ENCODE measurements at places on chromosomes 7 and 10.

DNA sequence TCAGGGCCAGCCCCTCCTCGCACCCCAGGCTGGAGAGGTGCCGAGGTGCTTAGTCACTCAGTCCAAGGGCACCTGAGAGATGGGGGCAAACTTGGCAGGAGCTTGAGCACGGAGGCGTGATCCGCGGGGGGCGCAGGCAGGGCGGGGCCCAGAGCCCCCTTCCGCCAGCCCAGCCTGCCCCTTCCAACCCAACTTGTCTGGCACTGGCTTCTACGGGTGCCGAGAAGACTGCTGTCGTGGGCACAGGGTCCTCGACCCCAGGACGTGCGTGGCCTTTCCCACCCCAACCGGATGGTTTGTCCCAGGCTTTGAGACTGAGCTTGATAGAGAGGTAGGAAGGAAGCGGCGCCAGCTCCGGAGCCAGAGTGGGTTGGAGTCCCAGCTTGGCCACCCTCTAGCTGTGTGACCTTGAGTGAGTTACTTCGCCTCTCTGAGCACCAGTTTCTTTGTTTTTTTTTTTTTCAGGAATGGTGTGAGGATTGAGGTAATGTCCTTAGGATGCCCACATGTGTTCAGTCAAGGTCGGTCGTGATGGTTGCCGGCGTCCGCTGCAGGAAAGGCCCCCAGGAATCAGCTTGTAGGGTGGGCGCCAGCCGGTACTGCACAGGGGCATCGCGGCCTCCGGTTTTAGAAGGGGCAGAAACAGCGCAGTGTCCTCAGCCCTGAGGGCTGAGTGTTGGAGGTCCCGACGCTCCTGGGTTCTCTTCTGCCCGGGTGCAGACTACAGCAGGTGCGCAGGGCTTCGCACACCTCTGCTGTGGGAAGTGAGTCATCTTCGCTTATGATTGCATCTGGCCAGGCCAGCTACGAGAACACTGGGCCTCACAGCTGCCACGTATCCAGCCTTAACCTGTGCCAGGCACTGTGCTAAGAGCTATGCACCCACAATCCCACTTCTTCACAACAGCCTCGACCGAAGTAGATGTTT is 28.6 kb upstream of the VAX1 start:
- no peak overlapping the region for H3K4me3 ChIP-seq
- H3K36me3 ChIP-seq: peaks cover 5% of the 10 kb centered on the region
- no peak for DNase-seq
- peak overlapping the region; percentile 34 for H3K27ac ChIP-seq

DNA sequence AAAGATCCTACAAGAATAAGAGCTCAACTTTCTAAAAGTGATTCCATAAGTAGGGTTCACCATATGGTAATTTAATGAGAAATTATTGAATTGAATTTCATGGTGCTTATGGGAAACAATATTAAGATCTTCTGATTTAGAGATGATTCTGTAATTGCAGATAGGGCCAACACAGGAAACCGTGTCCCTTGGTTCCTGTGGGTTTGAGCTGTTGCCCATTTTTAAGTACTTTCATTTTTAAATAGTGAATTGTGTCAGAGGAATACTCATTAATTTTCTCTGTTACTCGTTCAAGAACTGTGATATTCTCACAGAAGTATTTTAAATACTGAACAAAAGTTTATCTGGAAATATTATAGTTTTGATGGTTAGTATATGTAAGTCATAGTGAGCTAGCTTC is 129.2 kb downstream of the SRI start:
- H3K27me3 ChIP-seq: no peaks in the 10 kb centered on the region
- no peak overlapping the region for H3K4me3 ChIP-seq
- H3K4me1 ChIP-seq: no peaks in the 10 kb centered on the region
- H3K27ac ChIP-seq: no peak overlapping the region
- H3K36me3 ChIP-seq: no peaks in the 10 kb centered on the region

DNA sequence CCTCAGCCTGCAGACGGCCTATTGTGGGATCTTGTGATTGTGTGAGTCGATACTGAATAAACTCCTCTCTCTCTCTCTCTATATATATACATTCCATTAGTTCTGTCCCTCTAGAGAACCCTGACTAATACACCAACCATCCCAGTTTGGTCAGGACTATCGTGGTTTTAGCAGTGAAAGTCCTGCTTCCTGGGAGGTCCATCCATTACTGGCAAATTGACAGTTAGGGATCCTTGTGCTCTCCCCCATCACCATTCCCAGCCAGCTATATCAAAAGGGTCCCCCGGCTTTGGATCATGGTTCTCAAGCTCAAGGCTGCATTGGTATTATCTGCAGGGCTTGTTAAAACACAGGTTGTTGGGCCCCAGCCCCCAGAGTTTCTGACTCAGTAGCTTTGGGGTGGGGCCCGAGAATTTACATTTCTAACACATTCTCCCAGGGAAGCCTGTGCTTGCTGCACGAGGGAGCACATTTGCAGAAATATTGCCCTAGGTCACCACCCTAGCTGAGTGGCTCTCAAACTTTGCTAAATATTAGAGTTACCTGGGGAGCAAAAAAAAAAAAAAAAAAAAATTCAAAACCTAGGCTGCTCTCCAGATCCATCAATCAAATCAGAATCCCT is 899.1 kb upstream of the AUTS2 start:
- no peak overlapping the region for H3K4me3 ChIP-seq
- H3K4me1 ChIP-seq: no peaks in the 10 kb centered on the region
- no peak for DNase-seq

- H3K36me3 ChIP-seq: peaks cover 15% of the 10 kb centered on the region
- H3K4me3 ChIP-seq: no peak overlapping the region
- DNase-seq: no peak
Observed at GRCh38 chr7:2384354-2385243, 18.8 kb upstream of the CHST12 start.

GRCh38 chr7:28879105-28879504 is 79.0 kb downstream of the TRIL start:
- no peak overlapping the region for H3K4me3 ChIP-seq
- peaks cover 2% of the 10 kb centered on the region for H3K27me3 ChIP-seq
- no peaks in the 10 kb centered on the region for H3K36me3 ChIP-seq
- H3K4me1 ChIP-seq: no peaks in the 10 kb centered on the region

DNA sequence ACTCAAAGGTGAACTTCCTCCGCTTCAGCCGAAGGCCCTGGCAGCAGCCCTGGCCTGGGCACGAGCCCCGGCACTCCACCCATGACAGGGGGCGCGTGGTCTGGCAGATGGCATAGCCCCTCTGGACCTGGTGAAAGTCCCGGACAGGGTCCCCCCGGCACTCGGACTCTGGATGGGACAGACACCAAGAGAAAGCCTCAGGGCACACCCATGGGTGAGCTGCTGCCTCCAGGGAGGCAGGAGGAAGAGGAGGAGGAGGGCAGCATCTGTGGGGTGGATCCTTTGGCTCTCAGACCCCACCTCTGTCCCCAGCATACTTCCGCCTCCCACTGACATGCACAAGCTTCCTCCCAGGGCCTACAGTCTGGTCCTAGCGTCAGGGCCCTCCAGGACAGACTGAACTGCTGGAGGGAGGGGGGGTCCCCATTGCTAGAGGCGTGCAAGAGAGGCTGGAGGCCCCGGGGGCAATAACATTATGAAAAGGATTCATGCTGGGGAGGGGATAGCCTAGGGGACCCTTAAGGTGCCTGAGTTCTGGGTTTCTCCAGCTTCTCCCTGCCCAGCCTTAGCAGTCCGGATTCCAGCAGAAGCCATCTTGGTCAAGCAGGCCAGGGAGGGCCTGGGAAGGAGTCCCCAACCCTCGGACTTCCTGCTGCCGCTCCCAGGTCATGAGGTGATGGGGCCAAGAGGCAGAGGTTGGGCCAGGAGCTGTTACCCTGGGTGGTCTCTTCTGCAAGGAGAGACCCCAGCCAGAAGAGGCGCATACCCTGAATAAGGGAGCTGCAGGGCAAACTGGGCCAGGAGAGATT is 169.3 kb downstream of the LCOR start:
- no peak overlapping the region for H3K27ac ChIP-seq
- H3K36me3 ChIP-seq: peaks cover 2% of the 10 kb centered on the region
- no peak for DNase-seq
- no peaks in the 10 kb centered on the region for H3K4me1 ChIP-seq
- no peaks in the 10 kb centered on the region for H3K27me3 ChIP-seq
- H3K4me3 ChIP-seq: no peak overlapping the region

- H3K27ac ChIP-seq: no peak overlapping the region
- H3K4me3 ChIP-seq: no peak overlapping the region
- DNase-seq: no peak
- no peaks in the 10 kb centered on the region for H3K36me3 ChIP-seq
Observed at GRCh38 chr10:21055339-21056135, 158.4 kb upstream of the NEBL start.

DNA sequence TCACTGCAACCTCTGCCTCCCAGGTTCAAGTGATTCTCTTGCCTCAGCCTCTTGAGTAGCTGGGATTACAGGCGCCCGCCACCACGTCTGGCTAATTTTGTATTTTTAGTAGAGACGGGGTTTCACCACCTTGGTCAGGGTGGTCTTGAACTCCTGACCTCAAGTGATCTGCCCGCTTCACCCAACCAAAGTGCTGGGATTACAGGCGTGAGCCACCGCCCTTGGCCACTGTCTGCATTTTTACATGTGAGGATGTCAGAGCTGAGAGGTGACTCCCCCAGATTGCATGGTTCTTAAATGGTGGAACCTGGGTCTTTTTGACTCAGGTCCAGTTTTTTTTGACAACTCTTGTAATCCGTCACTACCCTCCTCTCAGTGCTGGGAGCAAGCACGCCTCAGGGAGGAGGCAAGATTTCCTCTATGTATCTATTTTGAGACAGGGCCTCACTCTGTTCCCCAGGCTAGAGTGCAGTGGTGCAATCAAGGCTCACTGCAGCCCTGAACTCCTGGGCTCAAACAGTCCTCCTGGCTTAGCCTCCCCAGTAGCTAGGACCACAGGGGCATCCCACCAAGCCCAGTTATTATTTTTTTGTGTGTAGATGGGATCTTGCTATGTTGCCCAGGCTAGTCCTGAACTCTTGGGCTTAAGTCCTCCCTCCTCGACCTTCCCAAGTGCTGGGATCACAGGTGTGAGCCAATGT is 1.2 kb upstream of the SRRT start:
- peak overlapping the region; percentile 98 for H3K4me3 ChIP-seq
- H3K36me3 ChIP-seq: peaks cover 59% of the 10 kb centered on the region
- DNase-seq: no peak
- H3K4me1 ChIP-seq: peaks cover 34% of the 10 kb centered on the region
- peak overlapping the region; percentile 97 for H3K27ac ChIP-seq

- no peaks in the 10 kb centered on the region for H3K36me3 ChIP-seq
- no peak overlapping the region for H3K4me3 ChIP-seq
- no peaks in the 10 kb centered on the region for H3K4me1 ChIP-seq
Observed at GRCh38 chr7:34487391-34488115, 170.5 kb upstream of the NPSR1 start.

DNA sequence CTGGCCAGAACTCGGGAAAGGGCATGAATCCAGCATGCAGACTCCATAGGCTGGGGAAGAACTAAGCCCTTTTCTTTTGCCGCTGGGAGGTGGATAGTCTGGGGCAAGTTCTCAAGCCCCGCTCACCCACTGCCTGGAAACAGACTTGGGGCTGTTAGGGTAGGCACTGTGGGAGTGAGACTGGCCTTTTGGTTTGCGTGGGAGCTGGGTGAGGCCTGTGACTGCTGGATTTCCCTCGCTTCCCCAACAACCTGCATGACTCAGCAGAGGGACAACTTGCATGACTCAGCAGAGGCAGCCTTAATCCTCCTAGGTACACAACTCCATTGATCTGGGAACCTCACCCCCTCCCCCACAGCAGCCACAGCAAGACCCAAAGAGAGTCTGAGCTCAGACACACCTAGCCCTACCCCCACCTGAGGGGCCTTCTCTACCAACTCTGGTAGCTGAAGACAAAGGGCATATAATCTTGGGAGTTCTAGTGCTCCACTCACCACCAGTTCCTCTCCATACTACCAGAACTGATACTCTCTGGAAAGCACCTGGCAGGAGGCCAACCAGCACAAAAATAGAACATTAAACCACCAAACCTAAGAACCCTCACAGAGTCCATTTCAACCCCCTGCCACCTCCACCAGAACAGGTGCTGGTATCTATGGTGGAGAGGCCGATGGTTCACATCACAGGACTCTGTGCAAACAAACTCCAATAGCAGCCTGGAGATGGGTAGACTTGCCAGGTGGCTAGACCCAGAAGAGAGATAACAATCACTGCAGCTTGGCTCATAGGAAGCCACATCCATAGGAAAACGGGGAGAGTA is 81.4 kb upstream of the LAMB4 start:
- no peak for DNase-seq
- H3K4me1 ChIP-seq: peaks cover 5% of the 10 kb centered on the region
- H3K27me3 ChIP-seq: no peaks in the 10 kb centered on the region
- H3K27ac ChIP-seq: no peak overlapping the region
- H3K36me3 ChIP-seq: no peaks in the 10 kb centered on the region

GRCh38 chr7:137932881-137933269 is 69.0 kb downstream of the CREB3L2 start:
- no peaks in the 10 kb centered on the region for H3K27me3 ChIP-seq
- peaks cover 40% of the 10 kb centered on the region for H3K4me1 ChIP-seq
- no peak overlapping the region for H3K27ac ChIP-seq
- DNase-seq: no peak
- H3K36me3 ChIP-seq: peaks cover 14% of the 10 kb centered on the region

DNA sequence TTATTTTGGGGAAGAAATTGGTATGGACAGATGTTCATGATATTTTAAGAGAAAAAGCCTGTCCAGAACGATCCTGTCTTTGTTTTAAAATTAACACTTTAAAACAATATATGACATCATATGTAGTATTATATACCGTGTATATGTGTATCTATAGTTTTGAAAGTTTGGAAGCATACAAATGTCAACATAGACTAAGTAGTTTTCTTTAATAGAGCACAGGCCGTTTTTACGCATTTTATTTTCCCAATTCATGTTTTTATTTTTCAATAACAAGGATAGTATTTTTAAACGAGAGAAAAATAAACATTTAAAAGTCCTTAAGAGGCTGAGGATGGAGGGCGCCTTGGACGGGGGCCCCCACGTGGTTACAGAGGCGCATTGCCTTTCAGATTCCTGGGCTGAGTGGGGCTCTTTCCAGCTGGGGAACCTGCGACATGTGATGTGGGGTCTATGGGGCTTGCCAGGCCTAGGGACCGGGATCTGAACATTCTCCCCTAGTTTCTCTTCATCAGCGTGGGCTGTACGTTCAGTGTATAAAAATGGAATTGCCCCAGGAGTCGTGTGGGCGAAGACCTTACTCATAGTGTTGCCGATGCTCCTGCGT is 127.8 kb upstream of the ZNF746 start:
- H3K27ac ChIP-seq: no peak overlapping the region
- peak; percentile 33 for DNase-seq
- H3K4me3 ChIP-seq: peak overlapping the region; percentile 89
- H3K27me3 ChIP-seq: peaks cover 6% of the 10 kb centered on the region
- H3K4me1 ChIP-seq: peaks cover 32% of the 10 kb centered on the region

- H3K36me3 ChIP-seq: no peaks in the 10 kb centered on the region
- DNase-seq: no peak
- H3K27me3 ChIP-seq: no peaks in the 10 kb centered on the region
- H3K4me3 ChIP-seq: no peak overlapping the region
- no peak overlapping the region for H3K27ac ChIP-seq
- no peaks in the 10 kb centered on the region for H3K4me1 ChIP-seq
Observed at GRCh38 chr10:131187274-131187673, 124.2 kb downstream of the TCERG1L start.

- H3K36me3 ChIP-seq: no peaks in the 10 kb centered on the region
- peak within 1 kb of the TSS; percentile 77 for H3K27ac ChIP-seq
- peak within 1 kb of the TSS; percentile 88 for H3K4me3 ChIP-seq
- DNase-seq: peak; percentile 27
- H3K27me3 ChIP-seq: peaks cover 67% of the 10 kb centered on the region
Observed at GRCh38 chr7:20330239-20330927, at the start of gene ITGB8. TSS of gene ITGB8 (plus strand) at chr7:20330900. CDS start at chr7:20331807, 907 bp downstream.

- no peak overlapping the region for H3K27ac ChIP-seq
- H3K4me3 ChIP-seq: no peak overlapping the region
- peaks cover 3% of the 10 kb centered on the region for H3K27me3 ChIP-seq
- no peak for DNase-seq
- H3K4me1 ChIP-seq: no peaks in the 10 kb centered on the region
Observed at GRCh38 chr10:22825841-22826240, 102.0 kb upstream of the ARMC3 start.

Measured in activated T-helper 1 cell treated with anti-CD3 and anti-CD28 coated beads, Interleukin-12 subunit alpha, Interleukin-12 subunit beta, Interleukin-2, Interleukin-4 antibody, amounts not matched to agents 30 ng/mL and 10 ng/mL and 1 ng/mL, durations not matched to agents 14 hours and 24 hours and 36 hours (primary cell).